AG20443 (cell line): ENCODE measurements at places on chromosomes 2 and 18.

DNA sequence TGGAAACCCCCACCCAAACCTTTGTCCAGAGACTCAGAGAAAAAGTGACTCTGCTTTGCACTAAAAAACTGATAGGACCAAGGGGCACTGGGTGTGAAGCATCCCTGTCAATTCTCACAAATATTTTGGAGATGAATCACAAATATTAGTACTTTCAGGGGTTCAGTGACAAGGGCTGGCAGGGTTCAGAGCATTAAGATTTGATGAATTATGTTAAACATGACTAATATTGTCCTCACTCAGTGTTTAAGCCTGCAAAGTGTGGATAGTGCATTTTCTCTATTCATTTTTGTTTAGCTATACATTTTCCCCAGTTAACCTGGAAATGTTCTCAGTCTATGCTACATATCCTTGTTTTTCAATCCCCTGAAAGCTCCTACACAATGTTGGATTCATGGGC lies 65.3 kb upstream of the CCDC68 start:
- no peak for DNase-seq

- DNase-seq: no peak
Measured at GRCh38 chr18:72152935-72153334, 391.2 kb downstream of the CBLN2 start.

- DNase-seq: no peak
Measured at GRCh38 chr2:218447072-218447471, 28.1 kb downstream of the VIL1 start.

GRCh38 chr2:54336136-54336976 lies 80.3 kb upstream of the TSPYL6 start:
- peak; percentile 53 for DNase-seq

DNA sequence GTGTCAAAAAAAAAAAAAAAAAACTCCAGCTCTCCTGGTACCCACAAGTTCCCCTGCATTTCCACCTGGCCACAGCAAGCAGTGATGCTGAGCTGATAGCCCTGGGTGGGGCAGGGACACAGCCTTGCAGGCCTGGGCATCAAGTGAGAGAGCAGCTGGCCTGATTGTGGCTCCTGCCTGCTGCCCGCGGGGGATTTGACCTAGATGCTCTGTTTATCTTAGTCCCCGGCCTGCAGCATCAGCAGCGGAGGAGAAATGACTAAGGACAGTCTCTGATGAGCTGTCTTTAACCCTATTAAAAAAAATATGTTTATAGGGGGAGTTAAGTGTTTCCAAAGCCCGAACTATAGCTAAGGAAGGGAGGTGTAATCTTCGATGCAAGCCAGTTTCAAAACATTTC lies 102.6 kb downstream of the MTCL1 start:
- no peak for DNase-seq

DNA sequence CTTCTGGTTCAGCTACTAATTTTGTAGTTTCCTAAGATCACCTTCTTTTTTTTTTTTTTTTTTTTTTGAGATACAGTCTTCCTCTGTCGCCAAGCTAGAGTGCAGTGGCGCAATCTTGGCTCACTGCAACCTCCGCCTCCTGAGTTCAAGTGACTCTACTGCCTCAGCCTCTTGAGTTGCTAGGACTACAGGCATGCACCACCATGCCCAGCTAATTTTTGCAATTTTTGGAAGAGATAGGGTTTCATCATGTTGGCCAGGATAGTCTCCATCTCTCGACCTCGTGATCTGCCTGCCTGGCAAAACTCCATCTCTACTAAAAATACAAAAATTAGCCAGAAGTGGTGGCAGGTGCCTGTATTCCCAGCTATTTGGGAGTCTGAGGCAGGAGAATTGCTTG lies 301.5 kb upstream of the TFPI start:
- no peak for DNase-seq
